Activated CD8-positive, alpha-beta memory T cell treated with anti-CD3 and anti-CD28 coated beads, Interleukin-2, amount 50 U/mL, for 48 hours (primary cell): ENCODE measurements at places on chromosomes 5 and 9.
A peak's percentile ranks its signal among the peaks of the same experiment; 100 is the strongest.

GRCh38 chr5:67623078-67623477, 426.5 kb upstream of the CD180 start:
- DNase-seq = no peak

- DNase-seq = no peak
Measured at GRCh38 chr9:125409217-125409636, 147.6 kb downstream of the GAPVD1 start.

GRCh38 chr5:178820001-178820400, 39.8 kb upstream of the ZNF354B start:
- DNase-seq = no peak

- no peak for DNase-seq
Measured at GRCh38 chr5:150758203-150758530, 650 bp downstream of the DCTN4 start.

DNA sequence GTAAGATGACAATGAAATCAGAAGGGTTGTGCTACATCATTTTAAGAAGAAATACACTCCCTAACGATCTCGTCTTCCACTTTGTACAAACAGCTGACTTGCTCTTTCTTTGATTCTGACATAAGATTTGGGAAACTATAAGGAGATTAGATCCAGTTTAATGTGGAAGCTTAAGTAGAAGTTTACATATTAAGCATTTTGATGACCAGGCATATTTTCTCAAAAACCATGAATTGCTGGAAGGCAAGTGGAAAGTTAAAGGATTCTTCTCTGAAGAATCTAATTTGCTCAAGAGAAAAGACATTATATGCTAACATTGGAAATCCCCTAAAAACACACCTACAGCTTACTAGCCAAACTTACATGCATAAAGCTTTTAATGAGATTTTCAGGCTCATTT, 531.9 kb upstream of the PTPRD start:
- no peak for DNase-seq

- no peak for DNase-seq
Measured at GRCh38 chr9:120538339-120538738, 41.6 kb downstream of the CDK5RAP2 start.

DNA sequence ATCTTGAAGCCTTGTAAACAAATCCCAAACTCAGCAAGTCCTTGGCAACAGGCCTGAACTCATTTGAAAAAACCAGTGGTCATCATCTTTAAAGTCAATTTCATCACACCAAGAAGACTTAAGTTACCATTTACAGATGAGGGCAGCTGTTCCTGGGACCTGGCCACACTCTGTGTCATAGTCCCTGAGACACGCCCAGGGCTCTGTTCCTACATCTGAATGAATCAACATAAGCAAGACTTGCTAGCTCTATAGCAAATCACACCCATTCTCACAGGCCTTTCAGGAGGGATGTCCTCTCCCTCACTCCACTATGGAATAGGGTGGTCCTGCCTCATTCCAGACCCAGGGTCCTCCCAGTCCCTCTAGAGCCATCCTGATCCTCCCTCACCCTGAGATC, 142.8 kb downstream of the NSG2 start:
- DNase-seq = no peak

- no peak for DNase-seq
Measured at GRCh38 chr9:14021871-14022525, 291.9 kb downstream of the NFIB start.

DNA sequence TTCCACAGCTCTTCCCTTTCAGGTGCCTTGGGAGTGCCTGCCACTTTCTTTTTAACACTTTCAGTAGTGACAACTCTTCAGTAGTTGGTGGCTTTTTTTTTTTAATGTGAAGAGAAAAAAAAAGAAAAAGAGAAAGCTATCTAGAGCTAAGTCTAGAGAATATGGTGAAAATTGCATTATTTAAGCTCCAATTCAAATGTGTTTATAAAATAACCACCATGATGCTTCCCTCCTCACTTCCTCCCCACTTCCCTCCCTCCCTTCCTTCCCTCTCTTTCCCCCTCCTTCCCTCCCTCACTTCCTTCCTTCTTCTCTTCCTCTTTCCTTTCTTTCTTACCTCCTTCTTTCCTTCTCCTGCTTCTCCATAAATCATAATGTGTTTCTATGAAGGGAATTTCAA, 456.7 kb upstream of the ACTBL2 start:
- no peak for DNase-seq

- no peak for DNase-seq
Measured at GRCh38 chr5:156963125-156963524, at the start of gene TIMD4. Gene TIMD4 (minus strand): TSS chr5:156963226. CDS start chr5:156963198, 28 bp downstream.

DNA sequence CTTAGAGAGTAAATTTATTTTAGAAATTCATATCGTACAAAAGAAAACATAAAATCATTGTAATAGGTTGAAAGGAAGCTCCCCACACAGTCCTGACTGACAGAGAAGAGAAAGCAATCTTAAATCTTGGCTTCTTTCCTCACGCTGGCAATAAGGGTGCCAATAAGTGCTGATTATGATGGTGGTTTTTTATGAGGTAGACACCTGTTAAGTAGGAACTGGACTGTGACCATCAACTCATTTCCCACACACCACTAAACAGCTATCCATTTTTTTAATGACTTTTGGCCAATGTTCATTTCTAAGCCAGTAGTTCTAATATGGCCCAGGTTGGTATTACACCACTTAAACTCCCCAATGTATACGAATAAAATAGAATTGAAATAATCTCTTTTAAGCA, 893.5 kb upstream of the NUDT12 start:
- no peak for DNase-seq

DNA sequence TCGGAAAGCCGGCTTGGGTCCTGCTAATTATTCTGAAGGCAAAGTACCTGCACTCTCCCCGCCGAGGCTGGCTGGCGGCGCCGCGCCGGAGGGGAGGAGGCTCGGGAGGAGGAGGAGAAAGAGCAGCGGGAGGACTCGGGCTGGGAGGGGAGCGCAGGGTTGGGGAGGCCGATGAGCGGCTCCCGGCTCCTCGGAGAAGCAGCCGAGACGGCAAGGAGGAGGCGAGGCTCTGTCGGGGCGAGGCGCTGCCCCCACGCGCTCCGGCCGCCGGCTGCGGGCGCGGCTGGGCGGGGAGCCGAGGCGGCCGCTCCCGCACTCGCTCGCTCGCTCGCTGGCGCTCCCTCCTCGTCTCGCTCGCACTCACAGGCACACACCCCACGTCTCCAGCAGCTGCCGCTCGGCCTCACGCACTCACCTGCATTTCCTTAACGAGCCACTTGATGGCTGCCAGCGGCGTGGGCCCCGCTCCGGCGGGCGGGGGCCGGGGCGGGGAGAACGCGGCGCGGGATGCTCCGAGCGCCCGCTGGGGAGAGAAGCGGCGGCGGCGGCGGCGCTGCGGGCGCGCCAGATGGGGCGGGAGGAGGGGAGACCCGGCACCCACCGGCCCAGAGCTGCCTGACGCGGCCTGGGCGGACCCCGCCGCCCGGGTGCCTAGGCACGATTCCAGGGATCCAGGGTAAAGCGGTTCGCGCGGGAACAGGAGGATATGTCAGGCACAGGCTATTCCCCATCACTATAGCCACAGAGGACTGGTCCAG, at the start of gene PTPRD:
Gene PTPRD (minus strand): TSS at position 362 of the 758 bp plus-strand sequence.
- peak; percentile 59 for DNase-seq

DNA sequence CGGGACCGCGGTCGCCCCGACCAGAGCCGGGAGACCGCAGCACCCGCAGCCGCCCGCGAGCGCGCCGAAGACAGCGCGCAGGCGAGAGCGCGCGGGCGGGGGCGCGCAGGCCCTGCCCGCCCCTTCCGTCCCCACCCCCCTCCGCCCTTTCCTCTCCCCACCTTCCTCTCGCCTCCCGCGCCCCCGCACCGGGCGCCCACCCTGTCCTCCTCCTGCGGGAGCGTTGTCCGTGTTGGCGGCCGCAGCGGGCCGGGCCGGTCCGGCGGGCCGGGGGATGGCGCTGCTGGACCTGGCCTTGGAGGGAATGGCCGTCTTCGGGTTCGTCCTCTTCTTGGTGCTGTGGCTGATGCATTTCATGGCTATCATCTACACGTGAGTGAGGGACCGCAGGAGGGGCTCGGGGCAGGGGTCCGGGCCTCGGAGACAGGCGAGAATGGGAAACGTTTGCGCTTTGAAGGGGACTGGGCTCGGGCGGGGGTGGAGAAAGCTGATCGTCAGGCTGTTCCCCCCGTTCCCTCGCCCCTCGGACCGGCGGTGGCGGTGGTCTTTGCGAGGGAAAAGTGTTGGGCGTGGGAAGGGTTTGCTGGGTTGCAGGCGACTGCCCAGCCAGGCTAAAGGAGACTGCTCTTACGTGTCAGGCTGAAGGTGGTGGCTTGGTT, 457 bp downstream of the UGCG start:
- peak; percentile 71 for DNase-seq

GRCh38 chr5:72788866-72789505, 27.5 kb upstream of the TNPO1 start:
- no peak for DNase-seq

DNA sequence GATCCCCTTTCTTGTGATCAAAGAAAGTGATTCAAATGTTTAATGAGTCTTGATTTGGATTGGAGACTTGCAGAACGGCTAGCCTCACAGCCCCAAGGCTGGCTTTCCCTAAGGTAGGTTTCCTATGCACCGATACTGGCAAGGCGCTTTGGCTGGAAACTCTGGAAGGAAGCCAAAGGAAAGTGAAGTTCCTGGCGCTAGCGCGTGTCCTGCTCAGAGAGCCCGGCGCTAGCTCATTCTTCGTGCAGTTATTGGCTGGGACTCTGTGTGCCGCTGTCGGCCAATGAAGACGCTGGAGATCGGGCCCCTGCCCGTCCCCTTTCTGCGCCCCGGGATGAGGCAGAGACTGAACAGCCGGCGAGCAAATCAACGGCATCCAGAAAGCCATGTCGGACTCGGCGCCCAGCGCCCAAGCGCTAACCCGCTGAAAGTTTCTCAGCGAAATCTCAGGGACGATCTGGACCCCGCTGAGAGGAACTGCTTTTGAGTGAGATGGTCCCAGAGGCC, at the start of gene PCDHGC3:
Gene PCDHGC3 (plus strand): TSS at position 342 of the 507 bp plus-strand sequence. CDS start 151 bp downstream, at position 493.
- peak; percentile 76 for DNase-seq

- no peak for DNase-seq
Measured at GRCh38 chr5:82307451-82307850, 29.3 kb upstream of the RPS23 start.

- DNase-seq = peak; percentile 93
Measured at GRCh38 chr9:135701959-135702721, at the start of gene KCNT1. Gene KCNT1 (plus strand): TSS chr9:135702185. CDS start chr9:135702259, 74 bp downstream.

DNA sequence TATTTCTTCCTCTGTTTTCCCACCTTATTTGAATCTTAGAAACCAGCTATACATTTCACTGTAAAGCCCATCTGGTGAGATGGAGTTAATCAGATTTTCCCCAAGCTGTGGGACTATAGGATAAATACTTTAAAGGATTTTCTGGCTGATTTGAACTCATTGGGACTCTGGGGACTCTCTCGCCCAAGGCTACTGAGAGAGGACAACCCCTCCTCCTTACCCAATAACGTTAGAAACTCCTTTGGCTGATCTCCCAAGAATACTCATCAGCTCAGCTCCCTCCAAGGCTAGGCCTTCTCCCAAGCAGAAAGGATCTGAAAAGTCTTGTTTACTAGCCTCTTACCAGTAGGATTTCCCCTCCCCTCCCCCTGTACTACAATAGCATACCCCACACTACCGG, 1.5 kb upstream of the GLRA1 start:
- DNase-seq = no peak

GRCh38 chr9:20236676-20237075, 385.6 kb downstream of the MLLT3 start:
- no peak for DNase-seq

DNA sequence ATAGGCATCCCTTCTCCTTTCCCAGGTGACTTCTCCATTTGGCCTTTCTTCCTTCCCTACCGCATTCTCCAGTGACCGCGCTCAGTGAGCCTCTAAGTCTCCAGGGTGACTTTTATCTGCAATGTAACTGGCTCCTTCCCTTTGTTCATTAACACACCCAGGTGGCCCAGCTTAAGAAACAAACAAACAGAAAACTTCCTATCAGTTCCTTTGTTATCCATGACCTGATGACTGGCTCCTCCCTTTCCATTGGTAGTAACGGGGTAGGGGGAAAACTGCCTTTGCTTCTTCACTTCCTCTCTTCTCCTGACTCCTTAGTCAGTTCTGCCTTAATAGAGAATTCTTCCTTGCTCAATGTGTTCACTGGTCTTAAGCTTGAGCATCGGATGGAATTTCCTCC, 7.0 kb upstream of the SH3GL2 start:
- no peak for DNase-seq

DNA sequence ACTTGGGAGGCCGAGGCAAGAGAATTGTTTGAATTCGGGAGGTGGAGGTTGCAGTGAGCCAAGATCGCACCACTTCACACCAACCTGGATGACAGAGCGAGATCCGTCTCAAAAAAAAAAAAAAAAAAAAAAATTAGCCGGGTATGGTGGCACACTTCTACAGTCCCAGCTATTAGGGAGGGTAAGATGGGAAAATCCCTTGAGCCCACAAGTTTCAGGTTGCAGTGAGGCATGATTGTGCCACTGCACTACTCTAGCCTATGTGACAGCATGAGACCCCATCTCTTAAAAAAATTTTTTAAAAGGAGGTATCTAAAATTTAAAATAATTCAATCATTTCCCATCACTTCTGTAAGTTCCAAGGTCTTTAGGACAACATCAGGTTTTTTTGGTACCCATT, 26.0 kb downstream of the PSIP1 start:
- no peak for DNase-seq

DNA sequence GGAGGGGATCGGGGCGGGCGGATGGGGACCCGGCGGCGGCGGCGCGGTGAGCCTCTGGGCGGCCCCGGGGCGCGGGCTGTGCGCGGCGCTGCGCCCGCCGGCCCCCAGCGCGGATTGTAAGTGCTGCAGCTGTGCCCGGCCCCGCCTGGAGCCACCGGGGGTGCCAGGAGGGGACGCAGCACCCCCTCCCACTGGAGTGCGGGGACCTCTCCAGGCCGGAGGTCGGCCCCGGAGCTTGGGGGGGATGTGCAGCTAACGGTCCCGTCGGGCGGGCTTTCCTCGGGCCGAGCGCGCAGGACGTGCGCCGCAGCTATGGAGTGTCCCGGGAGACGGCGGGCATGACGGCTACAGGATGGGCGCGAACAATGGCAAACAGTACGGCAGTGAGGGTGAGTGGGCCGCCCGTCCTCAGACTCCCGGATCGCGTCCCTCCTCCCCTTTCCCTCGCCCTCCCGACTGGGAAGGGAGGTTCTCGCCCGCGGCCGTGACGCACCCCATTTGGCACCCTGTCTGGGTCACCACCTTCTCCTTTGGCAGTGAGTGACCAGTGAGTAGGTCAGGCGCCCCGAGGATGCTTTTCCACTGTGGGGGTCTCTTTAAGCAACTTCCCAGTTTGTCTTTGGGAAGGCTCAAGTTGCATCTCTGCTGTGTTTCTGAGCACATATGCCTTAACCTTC, 483 bp downstream of the FBXL7 start:
- no peak for DNase-seq

DNA sequence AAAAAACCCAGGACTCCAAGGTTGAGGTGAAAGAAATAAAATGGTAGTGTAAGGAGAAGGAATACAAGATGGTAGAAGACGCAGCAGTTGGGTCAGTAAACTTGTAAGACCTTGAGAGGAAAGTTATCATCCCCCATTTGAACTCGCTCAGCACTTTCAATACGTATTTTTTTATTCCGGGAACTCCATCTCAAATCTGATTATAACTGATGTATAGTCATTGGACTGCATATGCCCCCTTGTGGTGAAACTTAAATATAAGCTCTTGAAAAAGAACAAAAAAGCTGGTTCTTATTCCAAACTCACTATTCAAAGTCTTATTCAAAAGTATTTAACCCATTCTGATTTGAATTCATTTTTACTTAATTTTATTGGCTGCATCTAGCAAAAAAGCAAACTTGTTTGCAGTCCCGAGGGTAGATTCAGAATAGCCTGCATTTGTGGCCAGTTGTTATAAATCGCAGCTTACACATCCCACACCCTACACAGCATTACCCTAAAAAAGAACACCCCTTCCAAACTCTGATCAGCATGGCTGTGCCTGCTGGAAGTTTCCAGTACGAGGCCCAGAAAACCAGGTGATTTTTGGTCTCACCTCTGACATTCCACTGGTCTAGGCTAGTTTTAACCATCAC, 118.0 kb downstream of the ESM1 start:
- no peak for DNase-seq
